ENCODE measurements at places on chromosomes 6 and 20.

DNA sequence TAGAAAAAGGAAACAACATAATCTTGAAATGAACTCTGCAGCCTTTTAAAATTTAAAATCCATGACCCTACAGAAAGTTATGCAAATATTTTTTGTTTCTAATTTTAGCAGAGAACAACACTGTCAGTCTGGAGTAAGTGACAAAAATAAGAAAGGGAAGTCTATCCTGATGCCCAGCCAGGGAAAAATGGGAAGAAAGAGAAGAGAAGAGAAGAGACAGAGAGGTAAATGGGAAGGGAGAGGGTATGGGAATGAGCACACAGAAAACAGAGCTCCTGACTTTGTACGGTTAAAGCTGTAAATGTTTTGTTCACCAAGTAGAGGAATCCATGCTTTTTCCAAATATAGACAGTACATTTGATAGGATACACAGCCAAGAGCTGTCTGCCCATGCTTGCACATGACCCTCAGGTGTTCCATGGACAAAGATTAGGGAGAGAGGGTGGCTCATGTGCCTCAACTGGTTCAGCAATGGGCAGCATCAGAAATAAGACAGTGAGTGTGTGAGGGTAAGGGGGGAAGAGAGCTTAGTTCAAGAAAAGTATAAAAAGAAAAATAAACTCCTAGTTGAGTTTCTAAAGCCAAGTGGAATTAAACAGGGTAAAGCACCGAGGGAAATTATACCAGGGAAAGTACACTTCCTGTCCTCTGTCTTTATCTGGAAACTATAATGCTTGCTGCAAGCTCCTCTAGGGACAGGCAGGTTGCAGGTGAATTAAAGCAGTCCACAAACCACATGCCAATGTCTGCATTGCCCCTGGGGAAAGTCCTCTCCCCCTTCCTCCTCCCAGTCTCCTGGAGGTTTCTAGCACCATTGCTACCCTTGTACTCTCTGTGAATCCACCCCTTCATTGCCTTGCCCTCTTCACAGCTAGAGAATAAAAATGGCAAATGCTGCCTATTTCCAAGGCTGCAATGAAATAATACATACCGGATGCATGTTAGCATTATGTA lies 30.0 kb downstream of the MAP3K5 start:
- no peak for DNase-seq

GRCh38 chr6:130020073-130020906 lies 1.9 kb downstream of the L3MBTL3 start:
- no peak for DNase-seq

- DNase-seq = no peak
Measured at GRCh38 chr20:36700438-36700837, 45.5 kb downstream of the NDRG3 start.

DNA sequence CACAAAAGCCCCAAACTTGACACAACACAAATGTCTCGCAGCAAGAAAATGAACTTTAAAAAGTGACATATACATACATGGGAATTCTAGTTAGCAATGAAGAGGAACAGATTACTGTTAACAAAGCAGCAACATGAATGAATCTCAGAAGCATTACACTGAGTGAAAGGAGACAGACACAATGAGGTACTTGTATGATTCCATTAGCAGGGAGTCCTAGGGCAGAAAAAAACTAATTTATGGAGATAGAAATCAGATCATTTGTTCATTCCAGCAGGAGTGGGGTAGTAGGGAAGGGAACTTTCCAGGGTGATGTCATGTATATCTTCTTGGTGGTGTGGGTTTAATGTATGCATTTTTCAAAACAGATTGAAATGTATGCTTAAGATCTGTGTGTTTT lies 524.4 kb downstream of the KIF16B start:
- no peak for DNase-seq

- no peak for DNase-seq
Measured at GRCh38 chr6:106688177-106688951, 59.0 kb downstream of the QRSL1 start.

- DNase-seq = no peak
Measured at GRCh38 chr6:19734061-19734460, 103.1 kb upstream of the ID4 start.

- peak; percentile 85 for DNase-seq
Measured at GRCh38 chr20:1943275-1944002, 48.2 kb downstream of the SIRPA start.

GRCh38 chr6:20402342-20403069 lies 827 bp downstream of the E2F3 start:
- DNase-seq = peak; percentile 44

DNA sequence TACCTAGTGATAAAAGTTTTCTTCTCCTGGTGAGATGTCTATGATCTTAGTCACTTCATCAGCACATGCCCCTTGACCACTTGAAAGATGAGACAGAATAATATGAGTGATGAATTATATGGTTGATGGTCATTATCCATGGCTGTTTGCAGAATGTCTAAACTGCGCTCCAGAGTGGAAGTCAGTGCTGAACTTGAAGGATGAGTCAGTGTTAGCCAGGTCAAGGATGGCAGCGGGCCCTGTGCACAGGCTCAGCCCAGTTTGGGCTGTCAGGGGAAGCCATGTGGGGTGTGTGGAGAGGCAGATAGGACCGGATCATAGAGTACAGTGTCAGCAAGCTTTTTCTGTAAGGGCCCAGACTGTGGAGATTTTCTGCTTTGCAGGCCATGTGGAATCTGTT lies 67.2 kb upstream of the KIF25 start:
- DNase-seq = peak; percentile 69

DNA sequence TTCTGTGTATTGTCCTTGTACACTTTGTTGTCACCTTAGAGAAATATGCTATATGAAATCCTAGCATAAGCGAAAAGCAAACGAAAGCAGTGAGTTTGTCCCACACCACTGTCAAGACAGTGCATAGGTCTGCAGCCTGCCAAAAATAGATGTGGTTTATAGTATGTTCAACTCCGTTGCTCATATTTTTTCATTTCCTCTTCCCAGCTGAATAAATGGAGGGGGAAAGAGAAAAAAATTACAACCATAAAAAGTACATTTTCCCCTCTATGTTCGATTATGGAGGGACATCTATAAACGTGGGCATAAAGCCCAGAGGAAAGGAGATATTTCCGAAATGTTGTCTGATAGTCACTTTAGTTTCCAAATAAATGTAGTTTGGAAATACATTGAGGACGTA lies 25.8 kb downstream of the PRL start:
- DNase-seq = no peak

DNA sequence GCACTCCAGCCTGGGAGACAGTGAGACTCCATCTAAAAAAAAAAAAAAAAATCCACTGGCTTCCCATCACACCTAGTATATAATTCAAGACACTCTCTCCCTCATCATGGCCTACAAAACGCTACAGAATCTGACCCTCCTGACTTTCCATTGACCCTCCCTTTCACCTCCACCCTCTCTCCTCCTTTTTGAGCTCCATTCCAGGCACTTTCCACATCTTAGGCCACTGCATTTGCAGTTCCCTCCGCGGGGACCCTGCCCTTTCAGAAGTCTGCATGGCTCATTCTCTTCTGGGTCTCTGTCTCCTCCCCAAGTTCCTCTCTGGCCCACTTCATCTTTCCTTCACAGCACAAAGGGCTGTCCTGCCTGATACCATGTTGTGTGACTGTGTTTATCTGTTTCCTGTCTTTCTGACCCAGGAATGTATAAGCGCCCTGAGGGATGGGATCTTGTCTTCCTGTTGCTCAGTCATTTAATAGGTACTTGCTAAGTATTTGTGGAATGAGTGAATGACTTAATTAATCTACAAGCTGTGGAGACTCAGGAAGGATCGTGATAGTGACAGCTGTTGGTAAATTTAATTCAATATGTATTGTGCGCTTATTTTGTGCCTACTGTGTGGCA lies 35.2 kb downstream of the NCR2 start:
- DNase-seq = no peak

- no peak for DNase-seq
Measured at GRCh38 chr20:57703013-57703412, 6.8 kb downstream of the PMEPA1 start.

GRCh38 chr6:74466572-74466971 lies 739.3 kb downstream of the COL12A1 start:
- DNase-seq = no peak

DNA sequence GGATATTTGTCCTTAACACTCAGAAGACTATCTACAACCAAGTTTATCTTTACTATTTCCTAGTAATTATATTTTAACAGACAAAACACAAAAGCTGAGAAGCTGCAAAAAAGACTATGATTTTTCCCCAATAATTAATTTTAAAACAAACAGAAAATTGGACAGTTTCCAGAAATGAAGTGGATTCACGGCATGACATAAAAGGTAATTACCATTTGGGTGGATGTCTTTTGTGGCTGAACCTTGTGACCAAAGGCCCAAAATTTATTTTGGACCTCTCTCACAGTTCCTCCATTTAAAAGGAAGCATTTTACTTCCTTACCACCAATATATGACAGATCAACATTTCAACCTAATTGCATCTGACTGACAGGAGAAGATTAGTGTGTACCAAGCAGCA lies 90.2 kb downstream of the GMDS start:
- no peak for DNase-seq

- no peak for DNase-seq
Measured at GRCh38 chr6:21279619-21280018, 313.9 kb upstream of the SOX4 start.

- DNase-seq = no peak
Measured at GRCh38 chr20:41456351-41456750, 89.7 kb upstream of the EMILIN3 start.

GRCh38 chr20:39939241-39939865 lies 749.7 kb downstream of the MAFB start:
- no peak for DNase-seq

DNA sequence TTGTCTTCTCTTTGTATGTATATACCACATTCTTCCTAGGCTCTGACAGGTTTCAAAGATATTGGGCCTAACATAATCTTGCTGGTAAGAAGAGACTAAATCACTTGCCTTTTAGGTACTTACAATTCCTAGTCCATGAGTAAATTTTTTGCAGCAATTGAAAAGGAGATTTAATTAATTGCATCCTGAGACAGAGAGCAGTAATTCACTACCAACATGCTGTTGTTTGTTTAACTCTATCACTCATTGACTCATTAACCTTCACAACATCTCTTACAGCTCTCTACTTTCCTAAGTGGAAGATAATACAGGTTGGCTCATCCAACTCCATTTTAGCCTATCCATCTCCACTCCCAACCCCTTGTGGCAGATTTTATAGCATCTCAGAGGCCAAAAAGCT lies 280.4 kb downstream of the ALDH8A1 start:
- no peak for DNase-seq

DNA sequence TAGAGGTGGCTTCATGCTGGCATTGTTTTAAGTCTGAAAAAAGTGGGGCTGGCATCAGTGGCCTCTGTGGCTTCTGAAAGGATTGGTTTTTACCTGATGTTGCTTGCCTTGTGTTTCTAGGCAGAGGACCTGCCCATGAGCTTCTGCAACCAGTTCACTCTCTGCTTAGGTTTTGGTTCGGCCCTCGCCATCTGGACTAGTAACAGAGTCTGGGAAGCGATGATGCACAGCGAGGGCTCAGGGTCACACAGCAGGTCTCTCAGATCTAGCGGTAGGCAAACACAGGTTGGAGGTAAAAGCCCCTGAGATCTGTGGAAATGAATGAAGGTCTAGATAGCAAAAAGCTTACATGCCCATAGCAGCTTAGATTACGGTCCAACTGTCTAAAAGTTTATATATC lies 6.8 kb upstream of the RBL1 start:
- DNase-seq = no peak

DNA sequence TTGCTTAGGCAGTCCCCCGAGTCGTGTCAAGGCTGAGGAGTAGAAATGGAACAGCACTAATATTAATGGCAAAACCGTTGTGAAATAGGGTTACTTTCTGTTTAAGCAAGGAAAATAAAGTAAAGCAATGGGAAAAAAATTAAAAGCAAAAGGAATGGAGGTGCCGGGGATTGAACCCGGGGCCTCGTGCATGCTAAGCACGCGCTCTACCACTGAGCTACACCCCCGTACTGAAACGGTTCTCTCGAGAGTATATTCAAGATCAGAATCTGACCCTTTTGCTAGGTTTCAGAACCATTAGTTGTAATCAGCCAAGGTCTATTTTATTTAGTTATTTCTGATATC lies 85.5 kb downstream of the TRIM27 start:
- DNase-seq = peak; percentile 61

GRCh38 chr6:137315081-137315480 lies 95.9 kb upstream of the IFNGR1 start:
- no peak for DNase-seq

GRCh38 chr6:168835991-168836390 lies 395.0 kb downstream of the SMOC2 start:
- no peak for DNase-seq

GRCh38 chr6:108596956-108597355 lies 36.2 kb downstream of the FOXO3 start:
- DNase-seq = no peak

DNA sequence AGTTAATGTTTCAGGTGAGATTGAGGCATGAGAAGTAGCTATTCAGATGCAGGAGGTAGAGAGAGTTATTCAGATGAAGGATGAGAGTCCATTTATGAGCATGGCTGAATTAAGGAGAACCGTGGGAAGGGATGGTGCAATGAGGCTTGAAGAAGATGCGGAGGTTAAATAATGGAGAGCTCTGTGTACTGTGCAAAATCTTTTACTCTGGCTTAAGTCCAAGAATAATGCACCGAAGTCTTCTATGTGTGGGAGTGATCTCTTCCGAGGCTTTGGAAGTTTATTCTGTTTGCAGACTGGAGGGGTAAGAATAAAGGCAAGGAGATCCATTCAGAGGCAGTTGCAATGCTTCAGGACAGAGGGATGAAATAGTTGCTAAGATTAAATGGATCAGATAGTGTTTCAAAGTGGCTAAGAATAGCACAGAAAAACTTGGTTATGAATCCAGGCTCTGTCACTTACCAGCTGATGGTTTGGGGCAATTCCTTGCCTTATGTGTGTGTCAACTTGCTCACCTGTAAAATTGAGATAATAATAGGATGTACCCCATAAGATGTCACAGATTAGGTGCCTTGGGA lies 467.1 kb downstream of the HDGFL1 start:
- DNase-seq = no peak

DNA sequence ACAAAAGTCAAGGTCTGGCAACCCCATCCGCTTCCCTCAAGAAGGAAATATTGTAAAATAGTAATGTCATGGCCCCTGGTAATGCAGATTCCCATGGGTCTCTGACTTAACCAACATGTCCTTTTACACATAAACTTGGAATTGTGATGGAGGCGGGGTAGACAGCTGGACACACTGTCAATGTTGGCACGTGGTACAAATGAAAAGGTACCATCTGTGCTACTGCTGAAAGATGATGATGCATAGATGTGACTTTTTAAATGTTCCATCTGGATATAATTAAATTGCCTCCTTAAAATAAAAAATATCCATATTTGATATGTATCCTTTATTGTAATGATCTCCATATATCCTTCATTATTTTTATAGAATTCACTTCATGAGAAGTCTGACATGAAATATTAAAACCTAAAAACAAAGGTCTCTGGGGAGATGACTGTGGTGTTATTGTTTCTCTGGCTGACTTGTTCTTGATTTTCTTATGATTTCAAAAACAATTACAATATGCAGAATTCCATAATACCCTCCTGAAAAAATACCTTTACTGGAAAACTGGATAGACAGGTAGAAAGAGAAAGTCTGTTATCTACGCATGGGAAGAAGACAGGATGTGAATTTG lies 104.5 kb downstream of the MKKS start:
- DNase-seq = no peak

GRCh38 chr6:28489366-28490204 lies 26.0 kb downstream of the GPX6 start:
- peak; percentile 13 for DNase-seq
